ENCODE measurements at places on chromosomes 1 and 21.

DNA sequence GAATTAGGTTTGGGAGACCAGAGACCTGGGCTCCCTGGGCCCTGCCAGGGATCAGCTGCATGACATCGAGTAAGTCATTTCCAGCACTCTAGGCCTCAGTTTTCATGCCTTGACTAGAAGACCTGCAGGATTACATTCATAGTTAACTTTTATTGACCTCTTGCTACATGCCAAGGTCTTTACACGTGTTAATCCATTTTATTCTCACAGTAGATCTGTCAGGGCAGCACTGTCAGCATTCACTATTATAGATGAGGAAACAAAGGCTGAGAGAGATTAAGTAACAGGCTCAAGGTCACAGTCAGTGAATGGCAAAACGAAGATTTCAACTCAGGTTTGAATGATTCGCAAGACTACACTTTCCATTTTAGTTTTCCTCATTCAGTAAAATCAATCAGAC is 37.0 kb downstream of the PGM1 start:
- no peak for DNase-seq

DNA sequence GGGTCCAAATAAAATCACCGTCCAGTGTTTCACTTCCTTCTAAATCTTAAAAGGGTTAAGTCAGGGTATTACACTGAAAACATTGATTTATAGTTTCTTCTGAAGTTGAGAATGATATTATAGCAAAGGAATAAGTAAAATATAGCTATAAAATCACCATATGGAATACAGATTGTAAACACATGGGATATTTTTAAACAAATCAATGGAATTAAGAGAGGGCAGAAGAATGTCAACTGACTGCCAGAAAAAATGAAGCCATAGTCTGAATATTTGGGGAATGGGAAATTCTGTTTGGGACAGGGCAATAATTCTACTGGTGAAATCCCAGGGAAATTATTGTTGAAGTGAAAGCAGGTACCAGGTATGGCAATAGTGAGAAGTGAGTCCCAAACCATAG is 664.6 kb downstream of the NCAM2 start:
- DNase-seq = no peak

DNA sequence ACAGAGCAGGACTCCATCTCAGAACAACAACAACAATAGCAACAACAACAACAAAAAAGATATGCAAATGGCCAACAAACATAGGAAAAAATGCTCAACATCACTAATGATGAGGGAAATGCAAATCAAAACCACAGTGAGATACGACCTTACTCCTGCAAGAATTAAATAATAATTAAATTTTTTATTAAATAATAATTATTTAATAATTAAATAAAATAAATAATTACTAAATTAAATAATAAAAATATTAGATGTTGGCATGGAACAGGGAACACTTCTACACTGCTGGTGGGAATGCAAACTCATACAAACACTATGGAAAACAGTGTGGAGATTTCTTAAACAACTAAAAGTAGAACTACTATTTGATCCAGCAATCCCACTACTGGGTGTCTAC is 1022.3 kb upstream of the B3GALT2 start:
- no peak for DNase-seq

GRCh38 chr1:88783145-88783544 is 99.1 kb downstream of the PKN2 start:
- no peak for DNase-seq

GRCh38 chr1:112626193-112626592 is 6.6 kb downstream of the CAPZA1 start:
- DNase-seq = no peak

- DNase-seq = no peak
These were observed 316.2 kb downstream of the MATN1 start for GRCh38 chr1:30406996-30407864.

GRCh38 chr1:232662910-232663309 is 33.0 kb upstream of the SIPA1L2 start:
- no peak for DNase-seq

DNA sequence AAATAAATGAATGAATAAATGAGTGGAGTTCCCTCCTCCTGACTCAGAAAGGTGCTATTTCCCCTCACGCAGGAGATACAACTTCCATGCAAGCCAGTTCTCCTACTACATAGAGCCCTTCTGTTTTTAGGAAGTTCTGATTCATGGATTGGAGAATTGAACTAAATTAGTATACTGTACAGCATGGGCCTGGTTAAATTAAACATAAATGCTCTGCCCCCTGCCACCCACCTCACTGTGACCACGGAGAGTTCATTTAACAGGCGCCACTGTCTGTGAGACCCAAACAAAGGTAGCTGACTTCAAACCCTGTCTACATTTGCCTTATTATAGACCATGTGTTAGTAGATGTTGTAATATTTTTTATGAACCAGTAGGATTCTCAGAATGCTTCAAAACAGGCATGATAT is 9.1 kb upstream of the IRF2BP2 start:
- no peak for DNase-seq

All from body of pancreas (tissue), 4 donors.